Endothelial cell (in vitro differentiated cells): ENCODE measurements at places on chromosomes 4 and X. TPM values are rescaled to one million over a fixed set of nuclear protein-coding genes. Genes with fewer than 3 reads are reported as not detected.
A peak's percentile ranks its signal among the peaks of the same experiment; 100 is the strongest.

GRCh38 chrX:118464501-118464900 is 31.1 kb upstream of the DOCK11 start:
- no peak for DNase-seq
- no peaks in the 10 kb centered on the region for H3K27me3 ChIP-seq
- peaks cover 5% of the 10 kb centered on the region for H3K4me1 ChIP-seq
- H3K27ac ChIP-seq, result no peak overlapping the region
- H3K4me3 ChIP-seq, result no peak overlapping the region

GRCh38 chr4:153205757-153206156 is 1.5 kb downstream of the TRIM2 start:
- H3K4me3 ChIP-seq, result no peak overlapping the region
- no peaks in the 10 kb centered on the region for H3K36me3 ChIP-seq
- H3K27me3 ChIP-seq, result no peaks in the 10 kb centered on the region
- DNase-seq, result no peak
- H3K27ac ChIP-seq, result no peak overlapping the region

The ODAPH gene
- not detected for total RNA-seq

The FAM184B gene
- 0.08 TPM for total RNA-seq

The PNMA3 gene
- total RNA-seq, result 1.4 TPM

The EMD gene
- 44.7 TPM for total RNA-seq

DNA sequence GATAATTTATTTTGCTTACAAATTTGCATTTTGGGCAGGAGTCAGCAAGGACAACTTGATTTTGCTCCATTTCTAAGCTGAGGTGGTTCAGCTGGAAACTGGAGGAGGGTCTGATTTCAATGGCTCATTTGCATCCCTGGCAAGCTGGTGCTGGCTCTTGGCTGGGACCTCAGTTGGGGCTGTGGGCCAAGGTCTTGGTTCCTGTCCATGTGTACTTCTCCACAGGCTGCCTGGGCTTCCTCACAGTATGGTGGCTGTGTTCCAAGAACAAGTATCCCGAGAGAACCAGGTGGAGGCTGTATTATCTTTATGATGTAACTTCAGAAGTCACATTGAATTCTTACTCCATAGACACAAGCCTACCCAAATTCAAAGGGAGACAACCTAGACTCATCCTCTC is 77.0 kb upstream of the STX18 start:
- no peaks in the 10 kb centered on the region for H3K4me1 ChIP-seq
- no peak overlapping the region for H3K27ac ChIP-seq
- no peaks in the 10 kb centered on the region for H3K27me3 ChIP-seq
- DNase-seq, result no peak

The CDX4 gene
- total RNA-seq, result not detected

DNA sequence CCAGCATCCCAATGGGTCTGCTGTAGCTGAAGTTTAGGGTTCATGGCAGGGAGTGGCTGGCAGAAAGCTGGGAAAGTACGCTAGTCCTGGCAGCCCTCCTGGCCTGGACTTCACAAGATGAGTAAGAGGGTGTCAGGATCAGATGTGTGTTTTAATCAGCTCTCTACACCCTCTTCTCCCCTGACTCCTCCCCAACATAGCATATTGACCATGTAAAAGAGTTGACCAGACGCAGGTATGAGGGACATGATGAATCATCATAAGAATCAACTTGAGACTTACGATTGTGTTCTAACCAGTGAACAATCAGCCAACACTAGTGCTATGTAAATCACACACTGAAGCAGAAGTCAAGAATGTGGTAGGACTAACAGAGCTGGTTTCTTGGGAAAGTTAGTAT is 5.3 kb downstream of the SOWAHB start:
- H3K4me3 ChIP-seq, result no peak overlapping the region
- peaks cover 1% of the 10 kb centered on the region for H3K27me3 ChIP-seq
- H3K27ac ChIP-seq, result no peak overlapping the region
- no peaks in the 10 kb centered on the region for H3K36me3 ChIP-seq
- DNase-seq, result no peak

The UGT2B17 gene
- not detected for total RNA-seq

DNA sequence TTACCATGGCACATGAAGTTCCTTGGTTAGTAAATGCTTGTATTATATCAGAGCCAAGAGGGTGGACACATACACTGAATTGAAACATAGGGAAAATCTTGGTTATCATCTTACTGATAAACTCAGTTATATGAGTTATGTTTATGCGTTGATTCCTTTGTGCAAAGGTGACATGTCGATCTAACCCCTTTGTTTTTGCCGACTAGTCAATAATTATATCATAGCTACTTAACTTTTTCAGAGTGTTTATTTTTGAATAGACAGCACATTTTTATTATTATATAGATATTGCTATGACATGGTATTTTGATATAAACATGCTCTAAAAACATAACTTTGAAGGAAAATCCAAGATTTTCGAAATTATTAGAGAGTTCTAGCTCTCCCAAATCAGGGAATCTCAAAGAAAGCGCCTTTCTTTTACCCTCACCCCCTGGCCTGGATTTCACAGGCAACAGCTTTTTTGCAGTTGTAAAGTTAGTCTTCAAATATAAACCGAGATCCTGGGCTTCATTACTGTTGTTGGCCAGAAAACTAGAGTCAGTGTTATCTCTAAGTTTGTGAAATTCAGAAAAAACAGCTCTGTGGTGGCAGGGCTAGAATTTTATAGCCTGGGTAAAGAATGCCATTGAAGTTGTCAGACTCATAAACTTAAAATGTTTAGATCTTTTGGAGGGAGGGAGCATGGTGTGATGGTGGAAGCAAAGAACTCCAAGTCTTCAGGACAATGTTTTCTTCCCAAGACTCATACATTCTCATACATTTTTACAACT is 45.8 kb upstream of the PITX2 start:
- no peak overlapping the region for H3K27ac ChIP-seq
- H3K4me3 ChIP-seq, result no peak overlapping the region
- peaks cover 3% of the 10 kb centered on the region for H3K4me1 ChIP-seq

GRCh38 chr4:1872870-1873269 is 1.7 kb downstream of the NSD2 start:
- peaks cover 7% of the 10 kb centered on the region for H3K4me1 ChIP-seq
- DNase-seq, result no peak
- no peak overlapping the region for H3K27ac ChIP-seq
- no peaks in the 10 kb centered on the region for H3K36me3 ChIP-seq
- H3K27me3 ChIP-seq, result peaks cover 10% of the 10 kb centered on the region

GRCh38 chr4:73683033-73683432 is 57.3 kb upstream of the CXCL8 start:
- no peak overlapping the region for H3K27ac ChIP-seq
- no peak for DNase-seq
- no peak overlapping the region for H3K4me3 ChIP-seq
- no peaks in the 10 kb centered on the region for H3K36me3 ChIP-seq

The MAGEA1 gene
- not detected for total RNA-seq

The BEX4 gene
- total RNA-seq, result 85.0 TPM

DNA sequence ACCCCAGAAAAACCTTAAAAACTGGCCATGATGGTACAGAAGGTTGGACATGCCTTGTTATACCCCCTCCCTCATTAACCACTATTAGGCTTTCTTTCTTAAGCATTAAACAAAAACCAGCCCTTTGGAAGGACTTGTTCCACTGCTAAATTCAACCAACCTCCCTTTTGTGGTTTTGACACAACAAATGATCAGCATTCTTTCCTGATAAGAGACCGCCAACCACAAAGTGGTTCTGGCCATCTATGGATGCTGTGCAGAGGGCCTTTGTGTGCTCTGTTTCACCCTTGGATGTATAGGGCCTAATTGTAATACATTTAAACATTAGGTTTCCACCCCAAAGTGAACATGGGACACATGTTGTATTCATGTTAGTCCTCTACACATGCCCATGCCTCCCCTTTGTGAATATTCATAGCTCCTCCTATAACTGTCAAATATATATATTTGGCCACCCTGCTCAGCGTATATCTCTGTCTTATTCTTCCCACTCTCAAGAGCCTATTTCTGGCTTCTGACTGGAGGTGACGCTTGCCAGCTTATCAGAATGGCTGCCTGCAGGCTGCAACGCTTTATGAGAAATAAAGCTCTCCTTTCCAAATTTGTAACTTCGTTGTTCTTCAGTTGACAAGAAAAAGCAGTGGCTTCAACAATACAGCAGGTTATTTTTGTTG is 126.6 kb downstream of the NPNT start:
- H3K4me1 ChIP-seq, result no peaks in the 10 kb centered on the region
- no peak overlapping the region for H3K27ac ChIP-seq
- H3K4me3 ChIP-seq, result no peak overlapping the region
- DNase-seq, result no peak
- H3K36me3 ChIP-seq, result no peaks in the 10 kb centered on the region

DNA sequence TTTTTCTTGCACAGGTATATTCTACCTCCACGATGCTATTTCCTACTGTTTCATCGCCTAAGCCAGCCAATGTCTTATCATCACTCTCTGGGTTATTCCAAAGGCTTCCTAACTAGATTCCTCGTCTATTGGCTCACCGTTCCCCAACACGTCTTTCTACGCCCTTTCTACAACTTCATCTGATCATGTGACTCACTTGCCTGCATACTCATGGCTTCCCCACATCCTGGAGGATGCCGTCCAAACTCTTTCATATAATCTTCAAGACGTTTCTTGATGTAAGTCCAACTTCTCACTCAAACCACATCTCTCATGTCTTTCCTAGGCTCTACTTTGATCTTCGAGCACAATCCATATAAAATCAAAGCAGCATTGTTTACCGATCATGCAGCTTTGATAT is 322.0 kb upstream of the PPARGC1A start:
- DNase-seq, result no peak
- no peak overlapping the region for H3K27ac ChIP-seq
- no peak overlapping the region for H3K4me3 ChIP-seq
- H3K4me1 ChIP-seq, result no peaks in the 10 kb centered on the region
- H3K36me3 ChIP-seq, result no peaks in the 10 kb centered on the region
- no peaks in the 10 kb centered on the region for H3K27me3 ChIP-seq

The TMEM129 gene
- 27.2 TPM for total RNA-seq

The RPL39 gene
- 1,381 TPM for total RNA-seq

The NPY5R gene
- total RNA-seq, result 0.38 TPM

The GAGE12C gene
- total RNA-seq, result not detected

- peaks cover 28% of the 10 kb centered on the region for H3K4me1 ChIP-seq
- H3K36me3 ChIP-seq, result no peaks in the 10 kb centered on the region
- H3K27ac ChIP-seq, result no peak overlapping the region
- no peak for DNase-seq
Measured at GRCh38 chr4:2390146-2390545, 28.3 kb downstream of the ZFYVE28 start.

The ZNF732 gene
- 2.4 TPM for total RNA-seq

The SHOX gene
- total RNA-seq, result not detected

The DDX3X gene
- total RNA-seq, result 265 TPM

DNA sequence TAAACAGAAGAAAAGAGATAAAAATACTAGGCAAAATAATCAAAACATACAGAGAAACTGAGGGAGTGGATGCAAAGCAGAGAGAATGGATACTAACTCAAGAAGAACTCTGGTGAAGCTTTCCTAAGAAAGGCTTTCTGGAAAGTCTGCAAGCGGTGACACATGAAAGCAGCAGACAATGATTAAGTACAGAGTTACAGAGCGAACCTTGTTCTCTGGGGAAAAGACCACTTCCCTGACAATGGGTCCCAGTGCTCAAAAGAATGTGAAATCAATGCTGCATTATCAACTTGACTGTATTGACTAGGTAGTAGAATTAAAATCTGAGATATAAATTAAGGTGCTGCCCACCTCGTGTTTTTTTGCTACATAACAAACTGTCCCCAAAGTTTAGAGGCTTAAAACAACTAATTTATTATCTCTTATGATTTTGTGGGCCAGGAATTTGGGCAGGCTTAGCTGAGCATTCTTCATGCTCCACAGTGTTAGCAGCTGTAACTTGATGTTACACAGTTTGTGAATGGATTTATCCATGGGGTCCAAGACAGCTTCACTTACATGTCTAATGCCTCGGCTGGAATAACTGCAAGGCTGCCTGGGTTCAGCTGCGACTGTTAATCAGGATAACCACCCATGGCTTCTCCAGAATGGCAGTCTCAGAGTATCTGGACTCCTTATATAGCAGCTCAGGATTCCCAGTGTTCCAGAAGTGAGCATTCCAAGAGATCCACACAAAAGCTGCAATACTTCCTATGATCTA is 106.9 kb upstream of the INPP4B start:
- H3K27me3 ChIP-seq, result no peaks in the 10 kb centered on the region
- no peaks in the 10 kb centered on the region for H3K4me1 ChIP-seq
- no peak overlapping the region for H3K27ac ChIP-seq
- no peaks in the 10 kb centered on the region for H3K36me3 ChIP-seq

The BTC gene
- total RNA-seq, result 0.13 TPM

The CXCL11 gene
- total RNA-seq, result not detected

The SFRP2 gene
- total RNA-seq, result 4.1 TPM

The RENBP gene
- total RNA-seq, result 19.3 TPM

- no peak overlapping the region for H3K4me3 ChIP-seq
- H3K27me3 ChIP-seq, result no peaks in the 10 kb centered on the region
- no peak for DNase-seq
- no peak overlapping the region for H3K27ac ChIP-seq
- peaks cover 10% of the 10 kb centered on the region for H3K4me1 ChIP-seq
- no peaks in the 10 kb centered on the region for H3K36me3 ChIP-seq
Measured at GRCh38 chr4:27145597-27145996, 285.0 kb downstream of the STIM2 start.

GRCh38 chr4:92184566-92184965 is 119.2 kb upstream of the GRID2 start:
- no peak overlapping the region for H3K27ac ChIP-seq
- peaks cover 10% of the 10 kb centered on the region for H3K27me3 ChIP-seq
- DNase-seq, result no peak
- no peaks in the 10 kb centered on the region for H3K4me1 ChIP-seq
- peaks cover 7% of the 10 kb centered on the region for H3K36me3 ChIP-seq
- no peak overlapping the region for H3K4me3 ChIP-seq

The G3BP2 gene
- 209 TPM for total RNA-seq

The CENPVL3 gene
- 2.1 TPM for total RNA-seq

DNA sequence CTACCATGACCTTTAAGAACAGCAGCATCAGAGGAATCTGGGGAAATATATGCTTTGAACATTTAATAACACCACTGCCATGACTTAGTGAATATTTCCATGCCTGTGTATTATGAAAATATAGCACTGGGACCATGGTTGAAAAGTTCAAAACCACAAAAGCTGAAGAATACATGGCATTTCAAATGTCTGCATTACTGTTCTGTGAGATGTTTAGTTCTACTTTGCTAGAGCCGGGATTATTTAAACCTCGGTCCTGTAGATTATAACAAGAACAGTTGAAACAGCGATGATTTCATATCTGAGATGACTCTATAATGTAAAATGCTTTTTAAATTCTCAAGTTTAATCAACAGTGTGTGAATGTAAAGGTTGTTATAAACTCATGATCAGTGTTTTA is 126.7 kb upstream of the AGA start:
- H3K4me3 ChIP-seq, result no peak overlapping the region
- no peak for DNase-seq
- no peaks in the 10 kb centered on the region for H3K4me1 ChIP-seq
- no peaks in the 10 kb centered on the region for H3K27me3 ChIP-seq
- H3K27ac ChIP-seq, result no peak overlapping the region

- H3K4me3 ChIP-seq, result peak overlapping the region; percentile 2
- H3K27me3 ChIP-seq, result peaks cover under 1% of the 10 kb centered on the region
- no peak overlapping the region for H3K27ac ChIP-seq
- no peak for DNase-seq
Measured at GRCh38 chr4:54276641-54277430, 47.7 kb downstream of the PDGFRA start.

The DMD gene
- 5.5 TPM for total RNA-seq

GRCh38 chr4:48706736-48707135 is 73.3 kb downstream of the FRYL start:
- no peak overlapping the region for H3K4me3 ChIP-seq
- peaks cover 26% of the 10 kb centered on the region for H3K36me3 ChIP-seq
- H3K4me1 ChIP-seq, result peaks cover 8% of the 10 kb centered on the region
